ENCODE measurements at places on chromosomes 12 and 14.

GRCh38 chr14:30420515-30420914, 138.4 kb upstream of the G2E3 start:
- DNase-seq = no peak

- DNase-seq = peak; percentile 80
Measured at GRCh38 chr14:67819563-67820421, at the start of gene RAD51B. RAD51B (plus strand) TSS chr14:67819779.

- DNase-seq = peak; percentile 77
Measured at GRCh38 chr12:93591137-93591868, 18.8 kb downstream of the SOCS2 start.

GRCh38 chr12:6428326-6428725, 16.4 kb upstream of the CD27 start:
- DNase-seq = no peak

DNA sequence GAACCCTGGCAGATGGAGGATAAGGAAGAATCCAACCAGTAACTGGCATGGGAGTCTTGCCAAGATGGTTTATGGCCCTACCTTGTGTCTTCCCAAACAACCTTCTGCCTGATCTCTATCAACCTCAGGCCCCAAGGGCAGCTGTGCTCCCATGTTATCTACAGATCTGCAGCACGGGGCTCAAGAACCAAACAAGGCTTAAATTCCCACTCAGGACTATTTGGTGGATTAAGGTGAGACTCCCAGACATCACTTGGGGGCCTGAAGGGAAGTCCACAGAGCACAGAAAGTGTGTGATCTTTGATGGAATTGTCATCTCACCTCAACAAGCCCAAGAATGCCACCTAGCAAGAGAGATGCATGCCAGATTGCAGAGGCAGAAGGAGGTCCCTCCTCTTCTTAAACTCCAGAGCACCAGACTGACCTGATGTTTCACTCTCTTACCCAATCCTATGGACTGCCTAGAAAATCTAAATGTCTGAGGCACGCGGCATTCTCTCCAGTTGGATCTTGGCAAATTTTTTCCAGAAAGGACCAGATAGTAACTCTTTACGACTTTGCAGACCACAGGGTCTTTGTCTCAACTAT, 759.5 kb upstream of the TBX3 start:
- DNase-seq = no peak

GRCh38 chr14:33952541-33952940, 1.7 kb upstream of the EGLN3 start:
- no peak for DNase-seq

DNA sequence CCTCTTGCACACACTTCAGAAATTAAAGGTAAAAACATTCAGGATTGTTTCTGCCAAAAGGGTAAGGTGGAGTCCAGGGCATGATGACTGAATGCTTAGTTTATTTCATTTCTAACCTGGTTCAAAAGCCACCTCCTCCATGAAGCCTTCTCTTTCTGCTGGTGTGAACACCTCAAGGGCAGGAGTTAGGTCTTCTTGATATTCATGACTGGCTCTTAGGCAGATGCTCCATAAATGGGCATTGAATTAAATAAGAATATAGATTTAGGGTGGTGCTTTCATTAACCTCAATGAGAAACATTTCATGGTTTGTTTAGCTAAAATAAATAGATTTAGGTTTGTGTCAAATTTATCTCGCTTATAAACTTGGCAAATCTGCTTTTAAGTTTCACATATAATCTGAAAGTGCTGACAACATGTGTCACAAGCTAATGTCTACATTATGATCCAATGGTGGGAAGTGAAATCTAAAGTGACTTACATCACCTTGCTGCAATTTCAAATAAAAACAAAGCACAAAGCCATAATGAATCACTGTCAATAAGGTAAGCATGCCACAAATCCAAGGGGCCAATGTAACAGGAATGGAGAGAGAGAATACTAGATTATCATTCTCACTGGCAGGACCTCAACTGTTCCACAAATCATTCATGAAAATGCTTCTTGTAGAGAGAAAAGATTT, 72.7 kb upstream of the GRIP1 start:
- no peak for DNase-seq

DNA sequence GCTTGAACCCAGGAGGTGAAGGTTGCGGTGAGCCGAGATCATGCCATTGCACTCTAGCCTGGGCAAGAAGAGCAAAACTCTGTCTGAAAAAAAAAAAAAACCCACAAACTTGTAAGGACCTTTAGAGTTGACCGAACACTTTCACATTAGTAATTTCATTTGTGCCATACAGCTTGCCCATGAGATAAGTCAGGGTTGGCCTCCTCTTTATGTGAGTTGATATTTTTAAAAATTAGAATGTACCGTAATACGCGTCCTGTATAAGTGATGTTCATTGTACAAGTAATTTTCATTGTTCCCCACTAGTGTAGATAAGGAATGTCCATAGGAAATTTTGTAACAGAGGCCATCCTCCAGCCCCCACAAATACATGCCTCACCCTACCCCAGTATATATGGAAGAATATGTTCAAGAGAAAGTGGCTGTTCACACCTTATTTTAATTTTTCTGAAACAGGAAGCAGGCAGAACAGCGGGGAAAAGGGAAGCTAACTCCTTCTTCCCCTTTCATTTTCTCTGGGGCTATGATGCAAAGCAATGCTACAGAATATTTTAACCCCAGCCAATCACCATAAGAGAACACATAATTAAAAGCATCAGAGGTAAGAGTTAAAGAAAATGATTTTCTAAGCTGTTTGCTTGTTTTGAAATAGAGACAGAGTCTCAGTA, 31.9 kb upstream of the HIF1A start:
- no peak for DNase-seq

GRCh38 chr12:38391007-38391406, 74.4 kb downstream of the ALG10B start:
- no peak for DNase-seq

DNA sequence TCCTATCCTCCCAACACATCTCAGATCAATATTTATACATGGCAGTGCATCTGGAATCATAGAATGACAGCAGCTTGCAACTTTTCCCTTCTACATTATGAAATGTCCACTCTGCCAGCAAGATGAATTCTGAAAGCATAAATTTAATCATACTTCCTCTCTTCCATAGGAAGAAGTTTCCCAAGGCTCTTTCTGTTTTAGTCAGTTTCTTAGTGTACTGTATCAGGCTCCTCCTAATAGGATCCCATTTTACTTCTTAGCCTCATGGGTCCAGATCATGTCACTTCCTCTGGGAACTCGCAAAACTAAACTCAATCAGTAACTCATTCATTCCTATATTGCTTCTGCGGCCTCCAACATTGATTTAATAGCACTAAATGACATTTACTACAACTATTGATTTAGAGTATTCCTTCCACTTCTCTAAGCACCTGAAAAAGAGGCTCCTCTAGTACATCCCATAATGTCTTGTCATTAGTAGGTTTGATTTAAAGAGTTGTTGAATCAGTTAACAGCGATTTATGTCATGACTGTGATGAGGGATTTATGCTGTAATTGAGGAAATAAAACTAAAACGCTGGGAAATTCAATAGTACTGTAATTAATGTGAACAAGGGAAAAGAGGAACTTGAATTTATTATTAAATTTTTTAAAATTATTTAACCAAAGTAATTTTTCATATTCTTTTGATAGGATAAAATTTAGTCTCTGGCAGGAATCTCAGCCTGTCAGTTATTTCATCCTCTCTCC, 4.0 kb downstream of the CLEC1A start:
- no peak for DNase-seq

DNA sequence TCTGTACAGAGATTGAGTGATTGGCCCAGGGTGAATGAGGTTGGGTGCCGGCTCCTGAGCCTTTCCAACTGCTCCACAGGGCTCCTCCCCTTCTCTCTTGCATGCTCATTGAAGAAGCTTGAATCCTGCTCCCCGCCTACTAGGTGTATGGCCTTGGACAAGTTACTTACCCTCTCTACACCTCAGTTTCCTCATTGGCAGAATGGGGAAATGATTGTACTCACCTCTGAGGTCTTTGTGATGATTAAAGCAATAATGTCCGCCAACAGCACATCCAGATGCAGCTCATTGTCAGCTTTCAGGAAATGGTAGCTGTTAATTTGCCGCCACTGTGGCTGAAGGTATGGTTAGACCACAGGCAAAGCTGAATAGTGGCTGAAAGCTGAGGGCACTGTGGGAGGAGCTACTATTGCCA, 174.1 kb downstream of the CRADD start:
- no peak for DNase-seq

DNA sequence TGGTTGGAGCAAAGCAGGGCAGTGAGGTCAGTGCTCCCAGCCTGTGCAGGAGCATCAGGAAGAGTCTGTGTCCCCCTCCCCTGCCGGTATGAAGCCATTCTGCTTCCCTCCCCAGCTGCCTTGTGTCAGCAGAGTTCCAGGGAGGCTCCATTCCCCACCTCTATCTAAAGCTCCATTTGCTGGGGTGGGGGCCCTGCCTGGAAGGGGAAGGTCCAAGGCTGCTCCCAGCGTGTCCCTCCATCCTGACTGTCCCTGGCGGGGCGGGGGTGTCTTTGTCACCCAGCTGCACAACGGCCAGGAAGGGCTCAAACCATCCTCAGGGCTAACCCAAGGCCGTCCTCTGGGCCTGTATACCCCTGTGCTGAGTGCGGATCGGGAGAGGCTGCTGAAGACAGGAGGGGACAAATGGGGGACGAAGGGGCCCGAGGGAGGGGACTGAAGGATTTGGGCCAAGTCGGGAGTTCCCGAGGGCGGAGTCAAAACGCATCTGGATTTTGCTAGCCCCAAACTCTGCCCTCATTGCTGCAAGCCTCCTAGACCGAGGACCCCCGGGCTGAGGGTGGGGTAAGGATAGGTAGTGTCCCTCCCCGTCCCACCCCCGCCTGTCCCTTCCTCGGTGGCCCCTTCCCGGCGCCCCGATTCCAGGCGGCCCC, 748 bp upstream of the ACVRL1 start:
- no peak for DNase-seq

- DNase-seq = peak; percentile 45
Measured at GRCh38 chr14:60775296-60775695, 40.7 kb downstream of the MNAT1 start.

DNA sequence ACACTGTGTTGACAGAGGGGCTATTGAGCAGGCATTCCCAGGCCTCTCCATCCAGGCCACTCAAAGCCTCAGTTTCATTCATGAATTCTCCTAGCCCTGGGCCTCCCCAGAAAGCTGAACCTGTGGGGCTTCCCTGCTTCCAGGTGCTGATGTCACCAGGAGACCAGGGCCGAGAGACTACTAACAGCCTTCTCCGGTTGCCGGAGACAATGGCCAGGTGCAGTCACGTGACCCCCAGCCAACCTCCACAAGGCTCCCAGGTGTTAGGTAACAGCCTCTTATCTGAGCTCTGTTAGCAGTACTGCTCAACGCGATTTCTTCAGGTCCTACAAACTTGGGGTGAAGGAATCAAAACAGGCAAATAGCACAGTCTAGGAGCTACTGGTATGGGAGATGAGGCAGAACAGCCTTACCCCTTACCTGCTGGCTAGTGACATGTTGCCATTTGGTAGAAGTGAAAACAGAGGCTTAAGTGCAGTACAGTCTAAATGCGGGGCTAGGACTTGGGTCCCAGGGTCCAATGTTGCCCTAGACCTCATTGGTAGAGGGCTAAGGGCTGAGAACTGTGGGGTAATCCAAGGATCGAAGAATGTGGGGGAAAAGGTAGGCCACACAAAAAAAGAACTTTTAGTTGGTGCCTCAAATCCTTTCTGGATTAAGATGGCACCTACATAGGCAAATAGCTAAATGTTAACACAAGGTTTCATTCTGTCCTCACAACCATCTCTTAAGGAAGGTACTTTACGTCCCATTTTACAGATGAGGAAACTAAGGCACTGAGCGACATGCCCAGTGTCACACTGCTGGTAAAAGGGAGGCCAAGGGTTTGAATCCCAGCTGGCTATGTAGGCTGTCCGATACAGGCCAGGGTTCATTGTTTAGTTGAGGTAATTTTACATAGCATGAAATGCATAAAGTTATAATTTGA, 3.8 kb downstream of the CCDC88C start:
- no peak for DNase-seq

DNA sequence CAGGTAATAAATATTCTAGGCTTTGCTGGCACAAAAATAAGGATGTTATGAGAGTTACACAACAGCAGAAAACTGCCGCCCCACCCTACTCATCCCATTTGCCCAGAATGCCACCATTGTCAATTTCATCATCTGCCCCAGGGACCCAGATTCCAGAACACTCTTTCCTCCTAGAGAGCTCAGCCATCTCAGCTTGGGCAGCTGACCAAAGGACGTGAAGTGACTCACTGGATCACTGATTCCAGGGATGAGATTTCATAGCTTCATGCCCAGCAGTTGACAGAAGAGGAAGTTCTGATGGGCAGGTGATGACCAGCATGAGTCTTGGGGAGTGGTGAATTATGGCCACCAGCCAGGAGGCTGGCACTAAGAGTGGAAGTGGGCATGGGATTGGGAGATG, 450.3 kb downstream of the RMST start:
- DNase-seq = no peak
